ENCODE measurements at places on chromosomes 16 and 17. TPM values are rescaled to one million over a fixed set of nuclear protein-coding genes. Genes with fewer than 3 reads are reported as not detected.

The MRPL38 gene
- 20.4 TPM for total RNA-seq

The OR1A1 gene
- not detected for total RNA-seq

The SCN4A gene
- 0.12 TPM for total RNA-seq

The LITAFD gene
- total RNA-seq, result not detected

The ZG16 gene
- not detected for total RNA-seq

The QRICH2 gene
- 2.1 TPM for total RNA-seq

The NPIPA3 gene
- total RNA-seq, result 1.3 TPM

The GP1BA gene
- total RNA-seq, result not detected

The ITGAX gene
- total RNA-seq, result 0.26 TPM

The TBC1D3C gene
- total RNA-seq, result not detected

The PIMREG gene
- total RNA-seq, result 17.6 TPM

The SLC16A5 gene
- 1.5 TPM for total RNA-seq

The SCARF1 gene
- total RNA-seq, result 2.3 TPM

The TBC1D3E gene
- total RNA-seq, result not detected

The CTRL gene
- total RNA-seq, result 0.75 TPM

The NRN1L gene
- not detected for total RNA-seq

The DPH1 gene
- total RNA-seq, result 14.4 TPM

The CCDC200 gene
- total RNA-seq, result not detected

The SERPINF2 gene
- not detected for total RNA-seq

The ABCC6 gene
- 0.75 TPM for total RNA-seq

The BORCS6 gene
- total RNA-seq, result 7.4 TPM

The GID4 gene
- total RNA-seq, result 5.3 TPM

The IL17C gene
- total RNA-seq, result not detected

The SMIM5 gene
- not detected for total RNA-seq

The HIGD1B gene
- not detected for total RNA-seq

The SLC5A11 gene
- total RNA-seq, result not detected

The SBK1 gene
- not detected for total RNA-seq

The KRTAP4-6 gene
- not detected for total RNA-seq
